Hematopoietic multipotent progenitor cell treated with erythropoietin and hydrocortisone succinate and interleukin-3 and kit ligand, for 6 days (in vitro differentiated cells): ENCODE measurements at places on chromosomes 3 and 15.

DNA sequence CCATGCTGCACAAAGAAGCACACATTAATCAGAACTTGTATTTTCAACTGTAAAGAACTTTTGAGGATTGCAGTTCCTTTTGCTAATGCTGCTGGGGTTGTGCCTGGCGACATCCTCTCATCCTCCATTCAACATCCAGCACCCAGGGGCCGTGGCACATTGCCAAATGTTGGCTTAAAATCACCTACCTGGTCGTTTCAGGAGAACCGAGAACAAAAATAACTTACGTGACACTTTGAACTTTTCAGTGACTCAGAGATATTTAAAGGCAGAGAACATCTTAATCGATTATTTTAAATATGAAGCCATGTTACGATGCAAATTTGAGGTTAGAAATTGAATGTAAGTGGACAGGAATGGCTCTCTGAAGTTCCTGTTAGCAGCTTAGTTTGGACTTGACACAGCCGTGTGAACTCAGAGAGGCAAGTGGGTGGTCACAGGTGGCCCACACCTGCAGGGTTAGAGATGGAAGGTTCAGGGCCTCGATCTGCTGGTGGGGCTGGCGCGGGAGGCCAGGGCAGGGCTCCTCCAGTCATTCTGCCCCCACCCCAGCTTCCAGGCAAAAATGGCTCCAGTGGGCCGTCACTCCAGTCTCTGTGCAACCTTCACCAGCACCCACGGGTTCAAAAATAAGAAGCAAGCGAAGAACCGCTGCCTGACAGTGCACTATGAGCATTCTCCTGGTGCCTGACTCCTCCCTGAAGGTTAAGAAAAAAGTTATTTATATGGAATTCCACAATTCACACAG lies 12.2 kb downstream of the LRRK1 start:
- no peak for DNase-seq

- DNase-seq = peak; percentile 38
Measured at GRCh38 chr3:71149959-71150954, 433.3 kb downstream of the FOXP1 start.

DNA sequence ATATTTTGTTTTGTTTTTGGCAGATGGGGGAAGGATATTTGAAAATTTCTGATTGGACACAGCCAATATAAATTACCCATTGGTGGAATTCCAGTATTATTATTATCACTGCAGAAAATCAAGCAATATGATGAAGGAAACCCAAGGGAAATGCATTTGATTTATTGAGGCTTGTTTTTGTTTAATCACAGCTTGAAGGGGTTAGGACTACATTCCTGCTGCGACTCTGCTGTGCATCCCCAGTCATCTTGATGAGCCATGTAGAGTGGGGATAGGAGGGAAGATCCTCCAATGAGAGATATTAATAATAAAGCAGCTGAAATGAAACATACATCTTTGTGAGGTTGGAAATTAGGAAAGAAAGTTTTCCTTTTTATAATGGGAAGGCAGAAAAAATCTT lies 208.6 kb downstream of the GAP43 start:
- no peak for DNase-seq

DNA sequence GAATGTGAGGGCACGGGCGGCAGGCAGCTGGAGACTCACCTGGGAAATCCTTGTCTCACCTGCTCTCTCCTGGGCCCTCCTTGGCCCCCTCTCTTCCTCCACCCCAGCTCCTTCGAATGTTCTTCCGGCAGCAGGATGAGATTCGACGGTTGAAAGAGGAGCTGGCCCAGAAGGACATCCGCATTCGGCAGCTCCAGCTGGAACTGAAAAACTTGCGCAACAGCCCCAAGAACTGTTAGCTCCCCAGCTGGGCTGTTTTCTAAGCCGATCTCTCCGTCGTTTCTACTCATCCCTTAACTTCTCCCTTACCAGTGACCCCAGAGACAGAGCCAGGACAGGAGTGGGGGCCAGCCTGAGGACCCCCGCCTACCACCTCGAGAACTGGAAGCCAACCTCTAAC lies 95.0 kb downstream of the ANP32A start:
- DNase-seq = peak; percentile 55

DNA sequence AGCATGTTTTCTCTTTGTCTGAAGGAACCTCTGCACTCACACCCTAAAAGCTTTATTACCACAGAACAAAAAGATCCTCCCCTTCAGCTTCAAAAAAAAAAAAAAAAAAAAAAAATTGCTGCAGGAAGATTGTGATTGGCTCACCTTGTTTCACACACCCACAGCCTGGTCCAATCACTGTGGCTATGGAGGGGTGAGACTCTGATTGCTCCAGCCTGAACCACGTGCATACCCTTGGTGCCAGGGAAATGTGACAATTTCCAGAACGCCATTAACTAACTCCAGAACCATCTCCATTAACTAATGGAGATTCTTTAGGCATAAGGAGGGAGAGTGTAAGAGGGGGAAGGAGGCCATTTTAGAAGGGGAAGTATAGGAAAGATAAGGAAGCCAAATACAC lies 106.5 kb upstream of the CRBN start:
- no peak for DNase-seq

DNA sequence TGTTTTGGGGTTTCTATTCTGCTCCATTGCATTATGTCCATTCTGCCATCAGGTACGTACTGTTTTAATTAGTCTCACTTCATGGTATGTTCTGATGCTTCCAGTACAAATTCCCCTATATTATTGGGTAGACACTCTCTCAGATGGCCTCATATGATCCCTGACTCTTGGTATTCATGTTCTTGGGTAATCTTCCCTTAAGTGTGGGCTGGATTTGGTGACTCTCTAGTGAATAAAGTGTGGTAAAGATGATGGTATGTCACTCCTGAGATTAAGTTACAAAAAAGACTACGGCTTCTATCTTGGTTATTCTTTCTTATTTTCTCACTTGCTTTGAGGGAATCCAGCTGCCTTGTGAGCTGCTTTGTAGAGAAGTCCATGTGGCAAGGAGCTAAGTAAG lies 89.6 kb upstream of the TBC1D5 start:
- DNase-seq = no peak

DNA sequence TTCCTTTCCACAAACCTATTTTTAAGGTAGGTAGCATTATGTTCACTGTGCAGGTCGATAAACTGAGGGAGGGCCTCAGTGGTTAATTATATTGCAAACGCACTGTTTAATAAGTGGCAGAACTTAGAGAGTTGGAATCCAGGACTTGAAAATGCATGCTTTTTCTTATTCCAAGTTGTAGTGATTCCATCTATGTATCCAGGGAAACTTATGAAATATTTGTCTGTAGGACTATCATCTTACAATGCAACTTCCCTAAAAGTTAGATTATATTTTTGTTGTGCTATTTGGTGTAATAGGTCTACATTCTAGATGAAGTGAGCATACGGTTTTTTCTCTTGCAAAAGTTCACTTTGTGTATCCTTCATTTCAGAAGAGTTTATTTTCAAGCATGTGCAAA lies 419.5 kb downstream of the NAALADL2 start:
- DNase-seq = no peak

- no peak for DNase-seq
Measured at GRCh38 chr15:75227663-75228280, 26.1 kb downstream of the C15orf39 start.

DNA sequence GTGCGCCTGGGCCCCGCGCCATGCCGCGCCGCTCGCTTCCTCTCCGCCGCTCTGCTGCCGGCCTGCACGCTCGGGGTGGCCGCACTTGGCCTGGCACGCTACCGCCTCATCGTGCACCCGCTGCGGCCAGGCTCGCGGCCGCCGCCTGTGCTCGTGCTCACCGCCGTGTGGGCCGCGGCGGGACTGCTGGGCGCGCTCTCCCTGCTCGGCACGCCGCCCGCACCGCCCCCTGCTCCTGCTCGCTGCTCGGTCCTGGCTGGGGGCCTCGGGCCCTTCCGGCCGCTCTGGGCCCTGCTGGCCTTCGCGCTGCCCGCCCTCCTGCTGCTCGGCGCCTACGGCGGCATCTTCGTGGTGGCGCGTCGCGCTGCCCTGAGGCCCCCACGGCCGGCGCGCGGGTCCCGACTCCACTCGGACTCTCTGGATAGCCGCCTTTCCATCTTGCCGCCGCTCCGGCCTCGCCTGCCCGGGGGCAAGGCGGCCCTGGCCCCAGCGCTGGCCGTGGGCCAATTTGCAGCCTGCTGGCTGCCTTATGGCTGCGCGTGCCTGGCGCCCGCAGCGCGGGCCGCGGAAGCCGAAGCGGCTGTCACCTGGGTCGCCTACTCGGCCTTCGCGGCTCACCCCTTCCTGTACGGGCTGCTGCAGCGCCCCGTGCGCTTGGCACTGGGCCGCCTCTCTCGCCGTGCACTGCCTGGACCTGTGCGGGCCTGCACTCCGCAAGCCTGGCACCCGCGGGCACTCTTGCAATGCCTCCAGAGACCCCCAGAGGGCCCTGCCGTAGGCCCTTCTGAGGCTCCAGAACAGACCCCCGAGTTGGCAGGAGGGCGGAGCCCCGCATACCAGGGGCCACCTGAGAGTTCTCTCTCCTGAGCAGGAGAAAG lies 951 bp downstream of the GPR62 start:
- DNase-seq = peak; percentile 63

- peak; percentile 23 for DNase-seq
Measured at GRCh38 chr3:190692256-190692655, 170.2 kb downstream of the GMNC start.

- DNase-seq = no peak
Measured at GRCh38 chr3:180018543-180018942, 18.2 kb downstream of the PEX5L start.

GRCh38 chr3:16927485-16927884 lies 42.7 kb downstream of the PLCL2 start:
- peak; percentile 52 for DNase-seq

- no peak for DNase-seq
Measured at GRCh38 chr3:67531181-67532101, 123.0 kb downstream of the SUCLG2 start.

DNA sequence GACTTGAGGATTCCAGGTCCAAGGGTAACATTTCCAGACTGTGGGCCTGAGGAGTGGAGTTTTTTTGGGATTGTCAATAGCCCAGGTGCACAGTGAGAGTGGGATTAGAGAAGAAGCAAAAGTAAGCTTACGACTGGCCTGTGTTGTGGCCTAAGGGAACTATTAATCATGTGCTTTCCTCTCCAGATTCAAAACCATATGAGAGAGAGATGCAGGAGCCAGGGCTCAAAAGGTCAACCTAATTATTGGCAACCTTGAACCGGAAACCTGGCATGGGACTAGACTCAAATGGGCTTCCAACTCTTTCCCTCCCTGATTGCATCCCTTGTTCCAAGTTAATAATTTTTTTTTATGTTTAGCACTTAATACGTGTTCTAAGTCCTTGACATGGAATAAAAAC lies 242.1 kb upstream of the THRB start:
- DNase-seq = no peak

DNA sequence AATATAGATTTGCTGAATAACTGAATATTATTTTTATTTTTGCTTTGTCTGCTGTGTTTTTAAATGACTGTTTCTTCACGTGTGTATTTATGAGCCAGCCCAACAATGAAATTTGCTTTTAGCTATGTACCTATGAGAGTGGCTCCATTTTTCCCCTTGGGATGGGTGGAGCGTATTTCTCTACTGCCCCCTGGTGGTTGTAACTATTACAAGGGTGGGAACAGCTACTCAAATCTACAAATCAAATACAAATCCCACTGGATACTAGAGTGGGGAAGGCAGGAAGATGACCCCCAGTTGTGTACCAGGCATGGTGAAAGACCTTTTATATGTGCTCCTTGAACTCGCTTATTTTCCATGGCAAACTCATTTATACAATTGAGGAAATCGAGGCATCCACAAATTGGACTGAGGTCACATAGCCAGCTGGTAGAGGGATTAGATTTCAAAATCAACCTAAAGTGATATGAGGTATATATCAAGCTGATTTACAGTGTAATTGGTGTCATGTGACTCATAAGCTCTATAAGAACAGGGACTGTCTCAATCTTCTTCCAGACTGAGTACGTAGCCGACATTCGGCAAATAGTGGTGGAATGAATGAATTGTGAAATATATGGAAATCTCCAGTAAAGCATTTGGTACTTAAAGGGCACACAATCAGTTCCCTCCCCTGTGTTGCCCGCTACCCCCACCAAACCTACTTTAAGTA lies 69.5 kb upstream of the VEPH1 start:
- peak; percentile 84 for DNase-seq
